ENCODE measurements at places on chromosomes 13 and 19.

DNA sequence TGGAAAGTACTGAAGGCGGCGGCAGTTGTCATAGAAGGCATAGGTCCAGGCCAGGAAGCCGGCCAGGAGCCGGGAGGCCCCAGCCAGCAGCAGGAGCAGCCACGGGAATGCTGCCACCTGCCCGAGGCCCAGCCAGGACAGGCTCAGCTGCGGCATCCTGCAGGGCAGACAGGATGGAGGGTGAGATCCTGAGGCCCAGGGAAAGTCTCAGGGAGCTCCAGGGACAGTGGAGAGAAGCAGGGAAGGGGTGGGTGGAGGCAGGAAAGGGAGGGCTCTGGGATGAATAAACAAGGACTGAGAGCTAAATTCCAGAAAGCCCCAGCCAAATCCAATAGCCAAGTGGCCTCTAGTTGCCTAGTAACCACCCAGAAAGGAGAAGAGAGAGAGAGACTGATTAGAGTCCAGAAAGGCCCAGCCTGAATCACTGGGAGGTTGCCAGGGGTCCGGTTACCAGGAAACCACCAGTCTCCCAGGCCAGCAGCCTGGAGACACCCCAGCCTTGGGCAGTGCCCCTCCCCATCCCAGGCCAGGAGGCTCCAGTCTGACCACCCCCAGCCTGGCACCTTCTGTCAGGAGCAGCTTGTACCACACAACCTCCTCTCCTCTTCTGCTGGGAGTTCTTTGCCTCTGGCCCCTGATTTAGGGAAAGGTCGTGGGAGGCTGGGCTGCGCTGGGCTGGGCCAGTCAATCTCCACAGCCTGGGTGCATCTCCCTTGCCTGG is 7.5 kb upstream of the OR10H5 start:
- no peak for DNase-seq

- DNase-seq = peak; percentile 60
Measured at GRCh38 chr19:45693106-45693788, 781 bp downstream of the QPCTL start.

GRCh38 chr19:29326351-29326750 is 113.4 kb upstream of the UQCRFS1 start:
- no peak for DNase-seq

DNA sequence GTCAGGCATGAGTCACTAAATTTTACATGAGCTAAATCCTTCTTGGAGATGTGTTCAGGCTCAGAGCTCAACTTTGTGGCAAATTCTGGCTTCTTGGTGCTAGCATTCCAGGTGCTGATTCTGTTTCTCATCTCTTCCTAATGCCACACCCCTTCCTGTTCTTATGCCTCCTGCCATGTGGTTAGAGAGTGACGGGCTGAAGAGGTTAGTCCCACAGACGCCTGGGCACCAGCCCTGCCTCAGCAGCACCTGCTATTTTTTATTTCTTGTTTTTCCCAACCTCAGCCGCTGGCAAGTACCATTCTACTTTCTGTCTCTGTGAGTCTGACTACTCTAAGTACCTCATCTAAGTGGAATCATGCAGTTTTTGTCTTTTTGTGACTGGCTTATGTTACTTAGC is 329.5 kb downstream of the KCNRG start:
- DNase-seq = no peak

GRCh38 chr19:56404705-56405056 is 549 bp downstream of the ZNF583 start:
- no peak for DNase-seq

GRCh38 chr13:43107780-43108179 is 84.4 kb downstream of the DNAJC15 start:
- DNase-seq = no peak

Measured in stimulated activated CD4-positive, alpha-beta T cell treated with anti-CD3 and anti-CD28 coated beads, Interleukin-2, amount 100 ng/mL, for 4 hours (primary cell).